Fibroblast of pulmonary artery (primary cell): ENCODE measurements at places on chromosomes 6 and 20.
A peak's percentile ranks its signal among the peaks of the same experiment; 100 is the strongest.

GRCh38 chr6:5302220-5302946 is 41.1 kb downstream of the FARS2 start:
- DNase-seq = no peak

DNA sequence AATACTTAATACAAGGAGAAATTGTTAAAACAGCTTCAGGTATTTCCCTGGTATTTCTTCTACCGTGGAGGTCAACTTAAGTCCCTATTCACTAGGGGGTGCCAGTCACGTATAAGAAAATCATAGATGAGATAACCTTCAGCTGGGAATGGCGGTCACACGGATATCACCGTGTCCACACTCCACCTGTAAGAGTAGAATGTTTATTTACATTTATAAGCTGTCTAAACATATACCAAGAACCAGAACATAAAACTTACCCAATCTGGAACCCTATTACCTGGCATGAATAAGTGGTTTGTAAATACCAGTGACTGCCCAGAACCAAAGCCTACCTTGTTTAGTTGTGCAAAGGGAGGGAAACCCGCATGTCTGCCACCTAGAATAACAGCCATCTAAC is 1.9 kb upstream of the ELOVL4 start:
- DNase-seq = peak; percentile 82

- DNase-seq = peak; percentile 81
Observed at GRCh38 chr20:47272893-47273590, 83.5 kb downstream of the ZMYND8 start.

GRCh38 chr6:138622967-138623366 is 123.7 kb upstream of the NHSL1 start:
- peak; percentile 29 for DNase-seq

- peak; percentile 68 for DNase-seq
Observed at GRCh38 chr6:35146453-35146852, 5.3 kb upstream of the TCP11 start.

GRCh38 chr6:116221911-116222310 is 32.0 kb downstream of the TSPYL4 start:
- DNase-seq = no peak

GRCh38 chr6:50986319-50986718 is 167.6 kb downstream of the TFAP2B start:
- no peak for DNase-seq

DNA sequence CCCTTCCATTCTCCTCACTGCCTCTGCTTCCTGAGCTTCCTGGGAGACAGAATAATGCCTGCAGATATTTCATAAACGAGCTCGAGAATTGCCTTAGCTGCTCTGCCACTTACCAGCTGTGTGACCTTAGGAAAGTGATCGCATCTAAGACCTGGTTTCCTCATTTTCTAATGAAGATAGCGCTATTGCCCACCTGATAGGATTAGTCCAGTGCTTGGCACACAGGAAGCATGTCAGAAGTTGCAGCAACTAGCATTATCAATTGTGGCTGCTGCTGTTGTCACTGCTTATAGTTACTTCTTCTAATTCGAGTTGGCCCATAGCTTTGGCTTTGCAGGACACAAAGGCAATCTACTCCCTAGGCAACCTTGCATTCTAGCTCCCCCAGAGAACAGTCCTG is 305.5 kb upstream of the SGK1 start:
- no peak for DNase-seq

DNA sequence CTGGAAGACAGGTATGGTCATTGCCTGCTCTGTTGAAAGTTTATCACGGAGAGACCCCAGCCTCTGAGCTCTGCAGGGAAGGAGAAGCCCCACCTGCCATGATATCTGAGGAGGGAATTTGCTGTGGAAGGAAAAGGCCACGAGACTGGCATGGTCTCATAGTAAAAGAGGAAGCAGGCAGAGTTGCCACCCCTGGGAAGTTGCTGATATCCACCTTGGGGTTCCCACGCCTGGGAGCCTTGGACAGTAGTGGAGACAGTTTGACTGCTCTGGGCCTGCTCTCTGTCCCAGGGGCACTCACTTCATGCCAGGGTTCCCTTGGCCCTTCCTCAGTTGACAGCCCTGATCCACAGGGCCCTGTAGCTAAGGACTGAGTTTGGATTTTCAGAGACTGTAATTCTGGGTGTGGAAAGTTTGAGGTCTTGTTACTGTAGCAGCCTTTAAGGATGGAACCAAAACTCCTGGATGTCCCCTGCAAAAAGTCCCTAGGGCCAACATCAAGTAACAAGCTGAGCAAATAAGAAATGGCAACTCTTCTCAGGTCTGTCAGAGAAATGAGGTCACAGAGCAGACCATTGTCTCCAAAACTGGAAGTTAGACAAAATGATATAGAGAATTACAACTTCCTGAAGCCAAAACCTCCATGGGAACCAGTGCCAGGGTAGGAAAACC is 6.9 kb upstream of the SIRPB1 start:
- DNase-seq = no peak

GRCh38 chr6:109083657-109084056 is 11.0 kb downstream of the SESN1 start:
- no peak for DNase-seq
